ENCODE measurements at places on chromosomes 4 and X.

GRCh38 chrX:85980286-85980685 is 67.1 kb downstream of the CHM start:
- no peak for DNase-seq

GRCh38 chrX:96204928-96205327 is 479.7 kb upstream of the DIAPH2 start:
- no peak for DNase-seq

GRCh38 chr4:109735566-109736365 is 5.9 kb upstream of the PLA2G12A start:
- DNase-seq, result no peak

DNA sequence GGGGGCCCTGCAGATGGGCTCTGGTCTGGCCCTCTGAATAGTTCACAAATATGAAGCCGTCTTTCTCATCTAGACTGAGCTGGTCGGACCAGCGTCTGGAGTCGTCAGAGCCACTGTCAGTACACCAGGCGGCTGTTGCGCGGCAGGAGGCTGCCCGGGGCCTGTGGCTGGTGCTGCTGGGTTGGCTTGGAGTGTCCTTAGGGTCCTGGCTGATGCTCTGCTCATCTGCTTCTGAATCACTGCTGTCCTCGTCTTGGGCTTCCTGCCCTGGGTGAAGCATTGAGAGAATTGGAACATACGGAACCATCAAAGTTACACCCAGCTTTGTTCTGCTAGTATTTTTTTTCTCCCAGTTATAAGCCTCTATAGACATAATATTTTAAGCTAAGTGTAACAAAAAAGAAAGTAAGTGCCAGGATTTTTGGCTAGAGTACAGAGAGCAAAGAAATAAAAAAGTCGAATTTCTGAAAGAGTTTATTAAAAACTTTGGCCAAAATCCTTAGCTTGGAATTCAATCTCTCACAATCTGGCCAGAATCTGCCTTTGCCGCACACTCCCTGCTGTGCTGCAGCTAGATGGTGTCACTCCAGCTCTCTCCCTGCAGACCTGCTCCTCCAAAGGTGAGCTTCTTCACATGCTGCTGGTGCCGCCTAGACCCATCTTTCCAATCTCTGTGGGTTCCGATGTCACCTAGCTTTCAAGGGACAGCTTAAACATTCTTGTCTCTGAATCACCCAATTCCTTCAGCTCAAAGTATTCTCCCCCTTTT is 96.2 kb downstream of the CDS1 start:
- DNase-seq, result no peak

DNA sequence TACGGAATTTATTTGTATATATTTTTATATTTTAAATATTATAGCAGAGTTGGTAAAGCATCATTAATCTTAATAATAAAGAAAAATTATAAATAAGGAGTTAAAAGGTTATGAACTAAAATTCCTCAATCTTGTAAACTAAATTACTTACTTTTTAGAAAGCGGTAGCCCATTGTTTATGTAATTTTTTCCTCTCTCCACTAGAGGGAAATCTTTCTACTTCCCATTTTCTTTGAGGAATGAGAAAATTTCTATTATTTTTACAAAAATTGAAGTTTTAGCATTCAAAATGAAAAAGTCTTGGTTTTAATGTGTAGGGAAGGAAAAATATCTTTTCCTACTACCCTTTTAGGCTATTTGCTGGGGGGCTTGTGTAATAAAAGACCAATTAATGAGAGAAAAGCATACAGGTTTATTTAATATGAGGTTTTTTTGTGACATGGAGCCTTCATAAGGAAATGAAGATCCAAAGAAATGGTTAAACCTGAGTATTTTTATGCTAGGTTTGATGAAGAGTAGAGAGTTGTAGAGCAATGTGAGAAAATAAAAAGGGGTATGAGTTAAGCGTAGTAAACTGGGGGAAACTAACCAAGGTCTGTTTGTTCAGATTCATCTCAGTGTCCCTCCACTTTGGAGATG is 68.7 kb upstream of the ADAD1 start:
- DNase-seq, result no peak

DNA sequence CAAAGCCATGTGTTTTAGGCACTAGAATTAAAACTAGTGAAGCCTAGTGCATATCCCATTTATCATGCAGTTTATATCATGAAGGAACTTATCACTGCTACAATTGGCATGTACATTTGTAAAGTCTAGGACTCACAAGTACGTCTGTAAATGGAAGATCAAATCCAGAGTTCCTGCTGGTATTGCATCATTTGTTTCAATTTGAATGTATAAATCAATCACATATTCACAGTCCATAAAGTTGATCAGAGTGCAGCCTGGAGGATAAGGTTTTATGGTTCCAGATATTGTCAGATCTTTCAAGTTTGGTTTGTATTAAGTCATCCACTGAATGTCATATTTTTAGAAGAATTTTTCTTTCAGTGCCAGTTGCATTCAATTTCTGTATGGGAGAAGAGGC is 32.6 kb upstream of the PDE5A start:
- no peak for DNase-seq

DNA sequence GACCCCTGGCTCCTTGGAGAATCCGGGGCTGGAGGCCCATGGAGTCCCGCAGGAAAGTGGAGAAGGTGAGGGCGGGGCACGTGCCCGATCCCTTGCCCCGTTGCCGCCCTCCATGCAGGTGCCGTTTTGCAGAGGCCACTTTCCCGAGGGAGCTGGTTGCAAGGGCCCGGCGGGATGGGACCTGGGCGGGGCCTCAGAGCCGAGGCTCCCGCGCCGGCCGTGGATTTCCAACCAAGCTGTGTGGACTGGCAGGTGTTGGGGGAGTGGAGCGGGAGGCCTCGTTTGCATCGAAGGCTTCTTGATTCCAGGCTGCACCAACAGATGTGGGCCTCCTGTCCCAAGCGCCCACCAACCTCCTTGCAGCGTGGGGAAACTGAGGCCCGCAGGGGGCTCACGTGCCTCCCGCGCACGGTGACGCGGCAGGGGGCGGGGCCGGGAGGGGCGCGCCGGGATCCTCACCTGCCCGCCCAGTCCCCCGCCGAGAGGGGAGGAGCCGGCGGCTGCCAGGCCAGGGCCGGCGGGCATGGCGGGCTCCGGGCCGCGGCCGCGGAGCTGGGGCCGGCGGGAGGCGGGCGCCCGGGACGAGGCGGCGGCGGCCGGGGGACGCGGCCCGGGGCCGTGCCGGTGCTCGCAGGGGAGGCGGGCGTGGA is 24.9 kb downstream of the SH3BP2 start:
- DNase-seq, result peak; percentile 56

GRCh38 chr4:78527555-78527954 is 24.0 kb upstream of the ANXA3 start:
- DNase-seq, result no peak

DNA sequence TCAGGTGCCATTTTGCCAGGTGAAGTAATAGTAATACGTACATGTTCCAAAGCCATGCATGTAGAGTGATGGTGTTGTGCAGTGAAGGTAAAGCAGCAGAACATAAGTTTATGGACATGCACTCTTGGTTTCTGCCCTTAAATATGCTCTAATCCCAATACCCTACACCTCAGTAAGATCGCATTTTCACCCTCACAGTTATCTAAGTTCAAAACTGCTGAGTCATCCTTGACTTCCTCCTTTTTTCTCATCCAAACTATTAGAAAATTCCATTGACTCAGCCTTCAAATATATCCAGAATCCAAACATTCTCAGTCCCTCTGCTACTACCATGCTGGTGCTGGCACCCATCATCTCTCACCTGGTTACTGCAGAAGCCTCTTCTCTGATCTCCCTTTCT is 652.9 kb upstream of the IGFBP7 start:
- no peak for DNase-seq

- no peak for DNase-seq
Measured at GRCh38 chr4:25943805-25944204, 29.8 kb downstream of the SMIM20 start.

- DNase-seq, result no peak
Measured at GRCh38 chrX:110852180-110852579, 56.6 kb upstream of the CHRDL1 start.

- no peak for DNase-seq
Measured at GRCh38 chrX:93259029-93259428, 414.3 kb downstream of the NAP1L3 start.

GRCh38 chr4:81971061-81971460 is 402.7 kb downstream of the HNRNPD start:
- no peak for DNase-seq

GRCh38 chr4:146472404-146472803 is 49.3 kb downstream of the SLC10A7 start:
- DNase-seq, result no peak

- DNase-seq, result peak; percentile 13
Measured at GRCh38 chr4:26859762-26860156, 882 bp upstream of the STIM2 start.

- no peak for DNase-seq
Measured at GRCh38 chr4:76800902-76801301, 97.0 kb downstream of the SOWAHB start.

- no peak for DNase-seq
Measured at GRCh38 chr4:40524366-40525041, 105.2 kb downstream of the RBM47 start.

- no peak for DNase-seq
Measured at GRCh38 chr4:83036991-83037665, 2.1 kb downstream of the COPS4 start.

DNA sequence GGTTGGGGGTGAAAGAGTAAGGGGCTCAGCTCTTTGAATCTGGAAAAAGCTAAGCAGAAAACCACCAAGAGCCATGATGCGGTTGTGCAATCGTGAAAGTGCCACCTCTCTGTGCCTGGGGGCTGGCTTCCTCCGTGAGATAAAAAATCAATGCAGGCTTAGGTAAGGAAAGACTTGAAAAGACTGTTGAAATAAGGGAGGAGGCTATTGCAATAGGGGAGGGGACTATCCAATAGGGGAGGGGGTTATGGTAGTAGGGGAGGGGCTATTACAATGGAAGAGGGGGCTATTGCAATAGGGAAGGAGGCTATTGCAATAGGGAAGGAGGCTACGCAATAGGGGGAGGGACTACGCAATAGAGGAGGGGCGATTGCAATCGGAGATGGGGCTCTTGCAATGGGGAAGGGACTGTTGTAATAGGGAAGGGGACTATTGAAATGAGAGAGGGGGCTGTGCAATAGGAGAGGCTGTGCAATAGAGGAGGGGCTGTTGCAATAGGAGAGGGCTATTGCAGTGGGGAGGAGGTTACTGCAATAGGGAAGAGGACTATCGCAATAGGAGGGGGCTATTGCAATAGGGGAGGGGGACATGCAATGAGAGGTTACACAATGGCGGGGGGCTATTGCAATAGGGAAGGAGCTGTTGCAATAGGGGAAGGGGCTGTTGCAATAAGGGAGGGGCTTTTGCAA is 162.3 kb upstream of the PSAPL1 start:
- no peak for DNase-seq

GRCh38 chr4:39020130-39020529 is 12.1 kb downstream of the TMEM156 start:
- DNase-seq, result no peak

DNA sequence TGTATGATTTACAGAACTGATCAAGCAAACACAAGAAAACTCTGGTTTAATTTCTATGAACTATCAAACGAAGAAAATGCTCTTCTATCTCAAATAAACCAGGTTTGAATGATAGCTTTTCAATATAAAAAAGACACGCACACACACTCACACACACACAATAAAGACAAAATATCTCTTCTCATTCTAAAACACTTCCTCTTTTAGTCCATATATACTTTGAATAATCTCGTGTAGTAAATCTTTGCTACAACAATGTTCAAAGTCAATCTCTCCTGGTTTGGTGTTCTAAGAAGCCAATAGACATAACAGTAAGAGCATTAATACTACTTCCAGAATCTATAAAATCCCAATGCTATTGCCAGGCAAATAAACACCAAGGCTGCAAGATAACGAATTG is 13.3 kb downstream of the CXCL2 start:
- no peak for DNase-seq

Data from NCI-H1930 (cell line).